Neural progenitor cell (in vitro differentiated cells): ENCODE measurements at places on chromosomes 11 and 22. TPM values are rescaled to one million over a fixed set of nuclear protein-coding genes. Genes with fewer than 3 reads are reported as not detected.
A peak's percentile ranks its signal among the peaks of the same experiment; 100 is the strongest.

CNTN5 gene
- total RNA-seq = 0.03 and 0.19 TPM in 2 replicates

CHRM1 gene
- not detected in 2 replicates for total RNA-seq

PACSIN3 gene
- 7.1 and 11.2 TPM in 2 replicates for total RNA-seq

SLC22A12 gene
- not detected in 2 replicates for total RNA-seq

IL10RA gene
- total RNA-seq = 0.12 TPM in 1 of 2 replicates, not detected in the other

MALAT1 gene
- 5,397 and 9,030 TPM in 2 replicates for total RNA-seq

LRRC4C gene
- 2.7 and 3.4 TPM in 2 replicates for total RNA-seq

DRD2 gene
- total RNA-seq = 0.06 and 0.21 TPM in 2 replicates

LRRC74B gene
- total RNA-seq = not detected in 2 replicates

SBF2 gene
- 48.2 and 51.1 TPM in 2 replicates for total RNA-seq

SCN3B gene
- total RNA-seq = 0.12 TPM in 1 of 2 replicates, not detected in the other

C11orf24 gene
- 9.7 and 19.9 TPM in 2 replicates for total RNA-seq

C11orf86 gene
- total RNA-seq = not detected in 2 replicates

DNA sequence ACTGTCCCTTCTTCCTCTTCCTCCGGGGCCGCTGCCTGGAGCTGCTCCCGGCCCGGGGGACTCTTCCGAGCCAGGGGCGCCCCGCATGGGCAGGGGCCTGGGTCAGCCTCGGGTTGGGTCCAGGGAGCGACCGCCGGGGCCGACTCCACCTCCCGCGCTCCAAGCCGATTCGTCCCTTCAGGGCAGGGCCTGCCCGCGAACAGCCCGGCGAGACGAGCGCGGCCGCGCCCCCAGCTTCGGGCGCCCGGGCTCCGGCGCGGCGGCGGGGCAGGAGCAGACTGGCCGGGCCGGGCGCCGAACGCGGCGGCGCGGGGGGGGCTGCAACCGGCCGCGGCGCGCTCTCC, at the start of gene LARGE1:
Gene LARGE1, minus strand, starts transcription at position 280 of the 344 bp plus-strand sequence.
- peaks cover 13% of the 10 kb centered on the region for H3K27me3 ChIP-seq
- peaks cover 34% of the 10 kb centered on the region for H3K4me1 ChIP-seq
- H3K4me3 ChIP-seq = peak within 1 kb of the TSS; percentile 81
- no peak within 1 kb of the TSS for H3K27ac ChIP-seq
- no peaks in the 10 kb centered on the region for H3K36me3 ChIP-seq

DNA sequence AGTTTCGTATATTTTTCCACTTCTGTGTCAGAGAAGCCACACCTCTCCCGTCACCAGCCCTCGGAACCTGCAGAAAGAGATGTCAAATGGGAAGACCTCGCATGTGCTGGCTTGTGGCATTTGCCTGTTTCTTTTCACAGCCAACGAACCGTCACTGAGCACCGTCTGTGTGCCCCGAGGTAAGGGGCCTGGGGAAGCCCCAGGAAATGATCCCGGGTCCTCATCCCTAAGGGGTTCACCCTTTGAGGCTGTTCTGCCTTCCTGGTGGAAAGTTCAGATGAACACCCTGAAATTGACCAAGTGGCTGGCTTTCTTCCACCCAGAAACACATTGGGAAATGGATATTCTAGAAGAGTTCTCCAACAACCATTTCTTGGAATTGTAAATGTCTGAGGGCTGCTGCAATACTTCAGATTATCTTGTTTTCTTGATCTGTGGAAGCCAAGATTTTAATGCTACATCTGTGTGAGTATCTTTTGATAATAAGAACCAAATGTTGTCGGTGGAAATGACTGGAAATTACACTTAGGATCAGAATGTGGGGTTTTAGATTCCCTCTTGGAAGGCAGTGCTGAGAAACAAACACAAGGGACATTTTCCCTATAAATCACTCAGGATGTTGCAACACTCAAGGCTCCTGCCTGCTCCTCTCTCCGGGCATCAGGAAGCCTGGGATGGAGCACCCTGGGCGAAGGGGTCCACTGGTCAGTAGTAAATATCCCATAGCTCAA, 37.6 kb downstream of the RIBC2 start:
- DNase-seq = no peak
- H3K27me3 ChIP-seq = no peaks in the 10 kb centered on the region
- no peak overlapping the region for H3K4me3 ChIP-seq
- no peaks in the 10 kb centered on the region for H3K36me3 ChIP-seq
- H3K27ac ChIP-seq = no peak overlapping the region
- no peaks in the 10 kb centered on the region for H3K4me1 ChIP-seq

DNA sequence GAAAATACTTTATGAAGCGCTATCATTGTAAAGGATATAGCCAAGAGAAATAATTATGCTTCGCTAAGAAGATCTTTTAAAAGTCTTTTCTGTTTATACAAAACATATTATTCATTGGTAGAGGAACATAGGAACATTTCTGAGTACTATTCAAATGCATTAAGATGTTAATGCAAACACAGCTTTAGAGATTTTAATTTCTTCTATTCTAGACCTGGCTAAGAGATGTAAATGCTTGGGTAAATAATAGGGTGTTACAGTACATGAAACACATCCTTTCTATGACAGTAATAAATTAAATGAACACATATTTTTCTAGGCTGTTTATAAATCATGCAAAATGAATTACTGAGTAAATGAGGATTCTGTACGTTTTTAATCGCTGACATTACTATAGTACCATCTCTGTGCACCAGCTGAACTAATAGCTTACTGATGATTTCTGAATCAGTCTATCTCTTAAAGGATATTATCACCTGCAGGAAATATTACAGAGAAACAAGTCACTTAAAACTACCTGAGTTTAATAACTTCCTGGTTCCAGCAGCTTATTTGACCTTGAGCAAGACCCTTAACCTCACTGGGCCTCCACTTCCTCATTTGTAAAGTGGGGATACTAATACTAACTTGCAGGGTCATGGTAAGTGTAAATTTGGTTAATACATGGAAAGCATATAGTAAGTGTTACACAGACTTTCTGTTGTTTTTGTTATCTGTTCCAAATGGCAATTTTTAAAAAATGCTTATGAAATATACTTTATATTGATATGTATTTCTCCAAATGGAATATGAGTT, 344.9 kb downstream of the DYNC2H1 start:
- H3K4me1 ChIP-seq = no peaks in the 10 kb centered on the region
- no peaks in the 10 kb centered on the region for H3K27me3 ChIP-seq
- no peaks in the 10 kb centered on the region for H3K36me3 ChIP-seq
- H3K27ac ChIP-seq = no peak overlapping the region
- no peak overlapping the region for H3K4me3 ChIP-seq

- peaks cover 8% of the 10 kb centered on the region for H3K4me1 ChIP-seq
- peak overlapping the region; percentile 48 for H3K4me3 ChIP-seq
- H3K27me3 ChIP-seq = no peaks in the 10 kb centered on the region
- H3K27ac ChIP-seq = no peak overlapping the region
These were observed 7.6 kb upstream of the SLC39A13 start for GRCh38 chr11:47400768-47401279.

DNA sequence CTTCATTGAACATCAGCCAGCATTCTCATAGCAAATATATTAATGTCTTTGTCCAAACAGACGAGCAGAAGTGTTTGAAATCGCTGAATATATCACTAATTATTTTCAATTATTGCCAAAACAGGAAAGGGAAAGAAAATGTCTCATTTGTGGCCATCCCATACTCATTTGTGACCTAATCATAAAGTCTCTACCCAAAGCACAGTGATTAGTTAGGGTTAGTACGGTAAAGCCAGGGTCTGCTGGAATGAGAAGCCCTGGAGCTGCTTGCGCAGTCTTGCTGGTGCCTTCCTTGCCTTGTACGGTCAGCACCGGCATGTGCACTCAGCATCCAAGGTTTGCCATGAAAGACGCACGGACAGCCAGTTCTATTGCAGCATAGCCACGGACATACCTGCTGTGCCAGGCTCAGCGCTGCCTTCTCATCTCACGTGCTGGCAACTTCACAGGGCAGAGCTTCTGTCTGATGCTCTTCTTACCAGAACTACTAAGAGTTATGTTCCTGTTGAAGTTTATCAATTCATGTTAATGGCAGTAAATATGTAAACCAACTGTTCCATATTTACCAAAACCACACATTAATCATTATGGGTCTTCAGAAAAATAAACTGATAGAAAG, 74.7 kb upstream of the POU2AF2 start:
- H3K36me3 ChIP-seq = no peaks in the 10 kb centered on the region
- H3K4me3 ChIP-seq = no peak overlapping the region
- H3K4me1 ChIP-seq = no peaks in the 10 kb centered on the region
- no peaks in the 10 kb centered on the region for H3K27me3 ChIP-seq
- no peak overlapping the region for H3K27ac ChIP-seq
- no peak for DNase-seq

GRCh38 chr11:54558919-54559318, 44.9 kb downstream of the OR4C46 start:
- no peak overlapping the region for H3K27ac ChIP-seq
- no peak for DNase-seq
- H3K36me3 ChIP-seq = no peaks in the 10 kb centered on the region
- H3K27me3 ChIP-seq = no peaks in the 10 kb centered on the region
- no peaks in the 10 kb centered on the region for H3K4me1 ChIP-seq

DNA sequence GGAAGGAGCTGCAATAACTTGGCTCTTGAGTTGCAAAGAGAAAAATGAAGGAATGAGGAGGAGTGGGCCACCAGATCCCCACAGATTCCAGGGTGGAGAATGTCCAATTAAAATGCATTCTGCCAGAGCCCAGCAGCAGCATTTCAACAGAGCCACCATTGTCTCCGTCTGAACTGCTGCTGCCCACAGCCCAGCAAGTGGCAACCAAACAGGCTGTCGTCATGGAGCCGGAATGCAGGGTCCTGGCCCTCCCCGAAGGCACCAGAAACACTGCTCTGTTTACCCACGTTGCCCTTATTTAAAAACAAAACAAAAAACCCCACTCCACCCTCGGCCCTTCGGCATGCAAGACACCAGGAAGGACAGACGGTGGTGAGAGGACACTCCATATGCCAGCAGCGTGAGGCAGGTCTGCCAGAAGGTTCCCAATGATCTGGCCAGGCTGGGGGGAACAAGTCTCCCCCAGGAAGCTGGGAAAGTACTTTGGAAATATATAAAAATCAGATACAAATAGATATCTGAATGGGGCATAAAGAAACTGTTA, 32.5 kb downstream of the PLEKHA7 start:
- no peak overlapping the region for H3K27ac ChIP-seq
- H3K27me3 ChIP-seq = no peaks in the 10 kb centered on the region
- H3K4me3 ChIP-seq = no peak overlapping the region
- peak; percentile 77 for DNase-seq

GRCh38 chr22:32079130-32080089, 36.3 kb downstream of the SLC5A1 start:
- H3K4me1 ChIP-seq = no peaks in the 10 kb centered on the region
- no peaks in the 10 kb centered on the region for H3K36me3 ChIP-seq
- no peak for DNase-seq
- H3K27me3 ChIP-seq = no peaks in the 10 kb centered on the region
- H3K27ac ChIP-seq = no peak overlapping the region

GRCh38 chr11:108221371-108221770, 1.1 kb downstream of the NPAT start:
- peak overlapping the region; percentile 86 for H3K4me3 ChIP-seq
- H3K4me1 ChIP-seq = peaks cover 40% of the 10 kb centered on the region
- peak; percentile 37 for DNase-seq
- no peak overlapping the region for H3K27ac ChIP-seq

GRCh38 chr11:127675581-127675980, 675.0 kb upstream of the KIRREL3 start:
- H3K4me3 ChIP-seq = no peak overlapping the region
- no peak overlapping the region for H3K27ac ChIP-seq
- DNase-seq = no peak
- H3K4me1 ChIP-seq = peaks cover 34% of the 10 kb centered on the region

DNA sequence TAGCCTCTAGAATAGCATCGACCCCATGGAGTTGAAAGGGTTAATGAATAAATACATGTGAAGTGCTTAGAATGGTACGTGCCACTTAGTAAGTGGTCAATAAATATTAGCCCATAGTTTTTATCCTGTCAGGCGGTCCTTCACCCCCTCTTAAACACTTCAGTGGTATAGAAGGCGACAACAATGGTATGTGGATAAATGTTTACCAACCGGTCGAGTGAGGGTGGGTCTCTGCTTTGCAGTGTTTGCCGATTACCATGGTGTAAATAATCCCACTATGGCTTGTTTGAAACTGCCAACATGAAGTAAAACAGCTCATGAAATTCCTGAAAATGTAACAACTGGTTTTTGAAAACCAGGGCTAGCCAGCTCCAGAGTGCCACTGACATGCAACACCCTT, 541.2 kb downstream of the BUD13 start:
- no peak for DNase-seq
- peaks cover 4% of the 10 kb centered on the region for H3K4me1 ChIP-seq
- no peaks in the 10 kb centered on the region for H3K36me3 ChIP-seq
- H3K27me3 ChIP-seq = no peaks in the 10 kb centered on the region

- peaks cover 16% of the 10 kb centered on the region for H3K4me1 ChIP-seq
- H3K27ac ChIP-seq = no peak overlapping the region
- peaks cover 17% of the 10 kb centered on the region for H3K27me3 ChIP-seq
- no peaks in the 10 kb centered on the region for H3K36me3 ChIP-seq
- no peak overlapping the region for H3K4me3 ChIP-seq
These were observed 23.6 kb upstream of the ETS1 start for GRCh38 chr11:128610721-128611617.

DNA sequence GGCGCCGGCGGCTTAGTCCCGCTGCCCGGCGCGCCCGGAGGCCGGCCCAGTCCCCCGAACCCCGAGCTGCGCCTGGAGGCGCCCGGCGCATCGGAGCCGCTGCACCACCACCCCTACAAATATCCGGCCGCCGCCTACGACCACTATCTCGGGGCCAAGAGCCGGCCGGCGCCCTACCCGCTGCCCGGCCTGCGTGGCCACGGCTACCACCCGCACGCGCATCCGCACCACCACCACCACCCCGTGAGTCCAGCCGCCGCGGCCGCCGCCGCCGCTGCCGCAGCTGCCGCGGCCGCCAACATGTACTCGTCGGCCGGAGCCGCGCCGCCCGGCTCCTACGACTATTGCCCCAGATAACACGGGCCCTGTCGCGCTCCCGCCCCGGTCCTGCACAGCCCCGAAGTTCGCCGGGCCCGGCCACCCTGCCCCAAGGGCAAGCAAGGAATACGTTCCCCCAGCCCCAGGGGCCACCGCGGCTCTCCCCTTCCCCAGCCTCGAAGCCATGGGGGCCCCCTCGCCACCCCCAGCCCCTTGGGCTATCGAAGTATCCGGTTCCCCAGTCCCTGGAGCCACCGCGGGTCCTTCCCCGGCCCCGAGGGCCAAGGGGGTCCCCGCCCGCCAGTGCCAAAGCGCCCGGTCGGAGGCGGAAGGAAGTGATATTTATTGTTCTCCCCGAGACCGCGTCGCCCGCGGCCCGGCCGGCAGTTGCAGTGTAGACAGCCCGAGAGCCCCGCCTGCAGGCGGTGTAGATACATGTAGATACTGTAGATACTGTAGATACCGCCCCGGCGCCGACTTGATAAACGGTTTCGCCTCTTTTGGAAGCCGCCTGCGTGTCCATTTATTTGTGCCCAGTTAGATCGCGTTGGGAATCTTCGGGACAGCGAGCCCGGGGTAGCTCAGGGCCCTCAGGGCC, 6.2 kb downstream of the TBX1 start:
- H3K4me1 ChIP-seq = no peaks in the 10 kb centered on the region
- peak; percentile 56 for DNase-seq
- H3K27ac ChIP-seq = no peak overlapping the region
- H3K36me3 ChIP-seq = no peaks in the 10 kb centered on the region
- peaks cover 100% of the 10 kb centered on the region for H3K27me3 ChIP-seq
- peak overlapping the region; percentile 27 for H3K4me3 ChIP-seq

GRCh38 chr22:42132457-42132856, 1.8 kb upstream of the CYP2D6 start:
- H3K27me3 ChIP-seq = no peaks in the 10 kb centered on the region
- no peaks in the 10 kb centered on the region for H3K4me1 ChIP-seq
- H3K36me3 ChIP-seq = no peaks in the 10 kb centered on the region
- no peak overlapping the region for H3K27ac ChIP-seq
- no peak overlapping the region for H3K4me3 ChIP-seq
- no peak for DNase-seq

- no peak overlapping the region for H3K4me3 ChIP-seq
- H3K27ac ChIP-seq = no peak overlapping the region
- DNase-seq = no peak
- H3K27me3 ChIP-seq = no peaks in the 10 kb centered on the region
These were observed 12.7 kb downstream of the PDE2A start for GRCh38 chr11:72661486-72661885.
